ENCODE measurements at places on chromosomes 1 and 21.
A peak's percentile ranks its signal among the peaks of the same experiment; 100 is the strongest.

DNA sequence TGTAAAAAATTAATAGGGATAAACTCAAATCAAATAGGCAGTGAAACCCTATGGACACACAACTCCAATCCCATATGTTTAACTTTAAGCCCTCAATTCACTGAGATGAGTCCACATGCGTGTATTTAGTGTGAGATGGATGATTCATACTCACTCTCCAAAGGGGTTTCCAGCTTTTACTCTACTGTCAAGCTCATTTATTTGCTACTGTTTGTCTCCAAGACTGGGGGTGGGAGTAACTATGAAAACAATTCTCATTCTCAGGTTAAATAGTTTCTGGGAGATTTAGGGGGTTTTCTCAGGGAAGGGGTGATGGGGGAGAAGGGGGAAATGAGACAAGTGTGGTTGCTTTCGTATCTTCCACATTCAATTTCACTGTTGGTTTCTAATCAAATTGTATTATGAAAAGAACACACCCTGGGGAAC lies 2.7 kb downstream of the RAB29 start:
- DNase-seq, result peak; percentile 78

- peak; percentile 58 for DNase-seq
Observed at GRCh38 chr1:16442265-16442664, 1.7 kb downstream of the NECAP2 start.

DNA sequence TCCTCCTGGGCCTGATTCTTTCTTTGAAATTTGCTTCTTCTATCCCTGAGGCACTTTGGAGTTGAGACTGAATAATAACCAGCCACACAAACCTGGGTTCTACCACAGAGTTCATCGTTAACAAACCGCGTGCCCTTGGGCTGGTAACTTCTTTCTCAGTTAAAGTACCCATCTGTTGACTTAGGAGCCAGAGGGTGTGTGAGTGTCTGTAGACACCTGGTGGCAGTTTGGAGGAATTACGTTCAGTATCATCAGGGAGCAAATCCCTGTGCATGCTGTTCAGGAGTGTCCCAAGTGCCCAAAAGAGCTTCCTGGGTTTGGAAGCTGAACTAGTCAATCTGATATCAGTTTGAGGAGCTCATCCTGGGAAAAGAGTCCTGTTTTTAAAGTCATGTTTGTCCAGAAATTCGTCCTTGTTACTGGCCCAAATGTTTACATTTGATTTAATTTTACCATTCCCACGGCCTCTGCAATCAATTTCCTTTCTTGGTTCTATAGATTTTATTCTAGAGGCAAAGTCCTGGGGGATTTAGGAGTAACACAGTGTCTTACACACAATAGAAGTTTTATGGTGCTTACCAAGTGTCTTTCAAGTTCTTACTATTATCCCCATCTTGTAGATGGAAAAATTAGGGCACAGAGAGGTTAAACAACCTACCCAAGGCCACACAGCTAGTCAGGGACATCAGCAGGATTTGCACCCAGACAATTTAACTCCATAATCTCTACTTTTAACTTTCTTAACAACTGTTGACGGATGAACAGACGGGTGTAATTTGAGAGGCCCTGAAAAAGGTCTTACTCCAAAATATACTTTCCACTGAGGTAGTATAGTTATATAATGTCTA lies 26.7 kb upstream of the RPTN start:
- DNase-seq, result peak; percentile 78

DNA sequence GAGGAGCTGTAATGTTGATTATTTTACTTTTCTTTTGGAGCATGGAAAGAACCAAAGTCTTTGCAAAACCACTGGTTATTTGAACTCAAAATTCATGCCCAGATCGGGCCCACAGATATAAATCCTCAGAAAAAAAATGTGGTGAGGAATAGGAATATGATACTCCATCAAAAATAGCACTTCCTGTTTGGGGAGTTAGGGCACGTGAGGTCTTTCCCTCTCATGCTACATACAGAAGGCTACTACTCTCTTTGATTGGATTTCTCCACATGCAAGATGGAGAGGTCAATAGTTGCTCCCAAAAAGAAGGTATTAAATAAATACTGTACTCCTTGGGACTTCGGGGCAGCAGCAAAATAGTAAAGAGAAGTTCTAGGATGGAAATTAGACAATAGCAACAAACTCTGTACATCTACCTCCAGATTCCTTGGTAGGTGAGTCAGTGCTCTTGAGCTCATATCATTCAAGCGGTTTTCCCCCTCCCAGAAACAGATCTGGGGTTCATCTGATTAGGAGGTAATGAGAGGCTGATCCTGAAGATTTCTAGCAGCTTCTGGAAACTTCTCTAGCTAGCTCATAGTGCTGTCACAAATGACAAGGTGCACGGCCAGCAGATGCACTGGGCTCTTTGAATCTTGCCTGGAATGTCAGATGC lies 47.1 kb downstream of the SLC9C2 start:
- DNase-seq, result no peak

- peak; percentile 73 for DNase-seq
Observed at GRCh38 chr1:51877434-51878307, 856 bp downstream of the NRDC start.

- DNase-seq, result no peak
Observed at GRCh38 chr1:66444438-66445265, 89.3 kb upstream of the SGIP1 start.

DNA sequence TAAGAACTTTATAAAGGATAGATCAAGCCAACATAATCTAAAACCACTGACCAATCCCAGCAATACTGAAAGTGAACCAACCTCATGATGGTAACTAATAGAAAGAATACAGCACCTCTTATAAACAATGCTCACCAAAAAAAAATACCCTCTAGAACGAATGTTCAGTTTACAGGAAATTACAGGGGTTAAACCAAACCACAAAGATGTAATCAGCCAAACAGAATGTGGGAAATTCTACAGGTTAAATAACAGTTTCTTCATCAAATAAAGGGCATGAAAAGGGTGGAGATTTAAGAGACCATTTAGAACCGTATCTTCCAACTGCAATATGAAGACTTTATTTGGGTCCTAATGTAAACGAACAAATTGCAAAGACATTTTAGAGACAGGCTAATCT lies 30.4 kb downstream of the ARID4B start:
- no peak for DNase-seq

DNA sequence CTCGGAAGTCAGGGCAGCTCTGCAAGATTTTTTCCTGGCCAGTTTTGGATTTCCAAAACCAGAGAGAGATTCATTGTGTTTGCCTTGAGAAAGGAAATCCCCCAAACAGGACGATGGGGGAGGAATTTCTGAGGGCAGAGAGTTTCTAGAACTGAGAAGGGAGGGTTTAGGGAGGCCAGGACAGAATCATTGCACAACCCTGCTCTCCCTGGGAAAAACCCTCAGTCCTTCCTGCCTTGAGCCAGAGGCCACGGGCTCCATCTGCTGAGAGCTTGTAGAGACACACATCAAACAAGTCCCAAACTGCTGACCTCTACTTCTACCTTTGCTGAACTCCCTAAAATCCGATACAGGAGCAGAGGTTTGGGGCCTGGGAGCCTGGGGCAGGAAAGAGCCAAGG lies 99.7 kb downstream of the NMNAT2 start:
- DNase-seq, result peak; percentile 93

DNA sequence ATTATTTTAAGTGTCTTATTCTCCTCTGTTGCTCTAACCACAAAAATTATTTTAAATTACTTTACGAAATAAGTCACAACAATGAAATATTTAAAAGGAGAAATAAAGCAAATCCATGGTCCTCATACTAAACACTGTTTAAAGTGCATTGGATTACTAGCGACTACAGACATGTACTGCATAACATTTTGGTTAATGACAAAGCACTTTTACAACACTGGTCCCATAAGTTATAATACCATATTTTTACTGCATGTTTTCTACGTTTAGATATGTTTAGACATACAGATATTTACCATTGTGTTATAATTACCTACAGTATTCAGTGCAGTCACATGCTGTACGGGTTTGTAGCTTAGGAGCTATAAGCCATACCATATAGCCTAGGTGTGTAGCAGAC lies 30.2 kb downstream of the VAMP4 start:
- DNase-seq, result no peak

DNA sequence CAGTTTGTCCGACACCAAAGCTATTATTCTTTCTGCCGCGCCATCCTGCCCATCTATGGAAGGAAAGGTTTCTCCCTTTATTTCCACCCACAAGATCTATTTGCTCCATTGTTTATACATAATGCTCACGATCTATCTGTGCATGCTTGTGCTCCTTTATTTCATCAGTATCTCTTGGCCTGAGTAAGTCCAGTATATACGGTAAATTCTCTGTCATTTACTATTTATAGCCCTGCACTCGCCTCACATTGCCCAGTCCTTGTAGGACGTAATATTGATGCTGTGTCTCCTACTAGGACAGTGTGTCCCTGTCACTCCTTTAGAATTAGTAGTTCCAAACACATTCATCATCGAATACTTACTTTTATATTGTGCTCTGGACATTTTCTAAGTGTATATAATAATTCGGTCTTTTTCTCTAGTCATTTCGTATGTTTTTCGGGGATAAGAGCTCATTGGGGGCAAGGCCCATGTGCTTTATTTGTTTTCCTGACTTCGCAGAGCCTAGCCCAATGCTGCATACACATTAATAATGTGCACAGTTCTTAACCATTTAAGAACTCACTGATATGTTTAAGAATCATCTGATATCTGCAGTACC lies 3.1 kb upstream of the NID1 start:
- DNase-seq, result no peak

DNA sequence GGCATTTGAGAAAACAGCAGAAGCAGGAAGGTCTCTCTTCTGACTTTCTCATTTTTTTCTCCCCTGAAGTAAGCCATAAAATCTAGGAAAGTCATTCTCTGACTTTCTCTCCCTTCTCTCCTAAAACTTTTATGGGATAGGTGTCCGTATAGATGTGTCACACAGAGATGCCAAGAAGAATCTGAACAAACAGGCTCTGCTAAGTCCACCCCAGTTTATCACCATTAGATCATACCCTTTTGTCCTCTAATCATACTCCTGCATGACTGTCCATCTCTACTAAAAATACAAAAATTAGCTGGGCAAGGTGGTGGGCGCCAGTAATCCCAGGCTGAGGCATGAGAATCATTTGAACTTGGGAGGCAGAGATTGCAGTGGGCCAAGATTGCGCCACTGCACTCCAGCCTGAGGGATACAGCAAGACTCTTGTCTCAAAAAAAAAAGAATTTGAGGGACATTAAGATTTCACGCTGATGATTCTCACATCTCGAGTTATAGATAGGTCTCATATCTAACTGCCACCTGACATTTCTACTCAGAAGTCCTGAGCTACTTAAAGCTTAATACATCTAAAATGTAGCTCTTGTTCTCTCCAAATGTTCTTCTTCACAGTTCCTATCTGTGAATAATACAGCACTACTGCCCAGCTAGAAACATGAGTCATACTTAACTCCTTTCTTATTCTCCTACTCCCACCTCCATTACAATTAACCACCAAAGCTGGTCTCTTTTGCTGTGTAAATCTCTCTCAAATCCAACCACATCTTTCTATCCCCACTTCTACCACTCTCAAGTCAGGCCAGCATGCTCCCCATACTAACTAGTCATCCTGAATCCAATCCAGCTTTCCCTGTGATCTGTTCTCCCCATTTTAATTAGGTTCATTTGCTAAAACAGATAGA lies 47.7 kb downstream of the ZNF644 start:
- peak; percentile 31 for DNase-seq

GRCh38 chr21:38444691-38445090 lies 53.6 kb downstream of the ERG start:
- DNase-seq, result no peak

- DNase-seq, result no peak
Observed at GRCh38 chr1:100266741-100267140, 725 bp downstream of the RTCA start.

DNA sequence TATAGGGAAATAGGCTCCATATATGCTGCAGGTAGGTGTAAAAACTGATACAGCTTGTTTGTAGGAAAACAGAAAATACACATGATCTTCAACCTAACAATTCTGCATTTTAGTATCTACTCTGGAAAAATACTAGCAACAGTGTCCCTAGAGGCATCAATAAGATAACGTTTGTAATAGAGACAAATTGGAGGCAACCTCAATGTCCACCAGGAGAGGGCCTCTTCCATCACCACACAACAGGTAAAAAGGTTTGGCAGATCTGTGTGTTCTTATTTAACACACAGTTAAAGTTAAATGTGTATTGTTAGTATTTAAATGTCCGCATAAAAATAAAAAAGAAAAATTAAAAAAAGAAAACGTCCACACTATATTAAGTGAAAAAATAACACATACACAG lies 5.4 kb downstream of the EIF2D start:
- no peak for DNase-seq

DNA sequence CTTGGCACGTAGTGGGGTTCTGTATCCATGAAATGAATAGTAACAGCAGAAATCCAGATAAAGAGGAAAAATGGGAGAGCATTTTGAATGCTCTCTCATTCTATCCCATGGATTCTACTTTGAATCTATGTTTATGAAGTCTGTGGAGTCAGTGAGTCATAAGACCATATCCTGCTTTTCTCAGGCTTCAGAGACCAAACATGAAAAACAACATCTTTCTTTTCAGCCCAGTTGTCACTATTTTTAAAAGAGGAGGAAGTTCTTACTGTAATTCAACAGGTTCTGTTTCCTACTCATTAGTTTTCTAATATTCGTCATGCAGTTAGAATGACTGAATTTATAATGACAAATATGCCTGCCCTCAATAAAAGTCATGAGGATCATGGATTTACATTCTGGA lies 39.4 kb upstream of the CD55 start:
- DNase-seq, result peak; percentile 26

DNA sequence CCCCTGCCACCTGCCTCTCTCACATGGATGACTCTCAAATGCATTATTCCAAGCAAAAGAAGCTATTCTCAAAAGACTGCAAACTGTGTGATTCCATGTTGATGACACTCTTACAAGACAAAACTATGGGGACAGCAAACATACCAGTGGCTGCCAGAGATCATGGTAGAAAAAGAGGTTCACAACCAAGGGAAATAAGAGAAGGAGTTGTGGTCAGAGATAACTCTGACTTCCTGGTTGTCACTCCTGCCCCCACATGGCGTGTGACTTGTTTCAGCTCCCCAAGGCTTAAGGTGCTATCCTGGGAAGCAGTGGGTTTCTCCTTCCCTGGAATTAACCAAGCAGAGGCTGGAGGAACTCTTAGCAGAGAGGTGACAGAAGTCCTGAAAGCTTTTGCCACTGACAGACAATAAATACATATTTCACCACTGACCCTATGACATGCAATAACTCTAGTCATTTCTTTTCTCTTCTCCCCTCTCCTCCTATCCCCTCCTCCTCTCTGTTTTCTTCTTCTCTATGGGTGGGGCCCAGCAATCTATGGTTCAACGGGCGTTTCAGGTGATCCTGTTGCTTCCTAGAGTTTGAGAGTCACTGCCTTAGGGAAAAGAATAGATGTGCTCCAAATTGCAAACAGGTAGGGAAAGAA lies 185.1 kb downstream of the FCRL5 start:
- DNase-seq, result no peak

- DNase-seq, result no peak
Observed at GRCh38 chr1:35631396-35631795, 9.9 kb downstream of the PSMB2 start.

- DNase-seq, result no peak
Observed at GRCh38 chr1:95388031-95388430, 154.0 kb downstream of the RWDD3 start.

GRCh38 chr1:229478852-229479251 lies 29.3 kb downstream of the NUP133 start:
- no peak for DNase-seq

- DNase-seq, result no peak
Observed at GRCh38 chr1:95542936-95543335, 308.9 kb downstream of the RWDD3 start.
